ENCODE measurements at places on chromosomes 3 and 15. TPM values are rescaled to one million over a fixed set of nuclear protein-coding genes. Genes with fewer than 3 reads are reported as not detected.
A peak's percentile ranks its signal among the peaks of the same experiment; 100 is the strongest.

DNA sequence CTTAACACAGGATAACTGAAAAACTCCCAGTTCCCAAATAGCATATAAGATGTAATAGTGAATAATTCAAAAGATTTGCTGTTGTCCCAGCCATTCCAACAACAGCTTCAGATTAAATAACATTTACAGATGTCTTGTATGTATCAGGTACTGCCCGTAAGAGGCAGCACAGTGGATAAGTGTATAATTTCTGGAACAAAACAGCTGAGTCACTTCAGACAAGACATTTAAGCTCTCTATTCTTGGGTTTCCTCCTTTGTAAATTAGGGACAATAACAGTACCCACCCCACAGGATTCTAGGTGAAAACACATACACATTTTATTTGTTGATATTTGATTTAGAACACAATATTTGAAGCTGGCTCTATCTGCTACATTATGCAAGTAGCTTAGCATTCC is 2.6 kb upstream of the WWTR1 start:
- no peak for DNase-seq

DNA sequence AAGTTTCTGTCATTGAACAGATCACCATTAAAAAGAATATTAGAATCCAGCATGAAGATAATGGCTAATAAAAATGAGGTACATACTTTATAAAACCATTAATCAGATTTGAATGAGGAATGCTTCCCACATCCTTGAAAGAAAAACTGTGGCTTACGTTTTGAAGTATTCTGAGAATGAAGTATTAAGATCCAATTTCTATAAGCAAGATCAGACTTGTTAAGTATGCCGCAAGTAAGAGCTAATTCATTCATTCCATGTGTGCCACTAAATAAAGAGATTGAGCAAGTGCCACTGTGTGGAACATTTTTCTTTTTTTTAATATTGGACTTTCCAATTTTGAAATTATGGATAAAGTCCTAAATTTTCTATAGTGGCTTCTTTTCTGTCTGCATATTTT is 30.6 kb downstream of the NMD3 start:
- peak; percentile 34 for DNase-seq

DNA sequence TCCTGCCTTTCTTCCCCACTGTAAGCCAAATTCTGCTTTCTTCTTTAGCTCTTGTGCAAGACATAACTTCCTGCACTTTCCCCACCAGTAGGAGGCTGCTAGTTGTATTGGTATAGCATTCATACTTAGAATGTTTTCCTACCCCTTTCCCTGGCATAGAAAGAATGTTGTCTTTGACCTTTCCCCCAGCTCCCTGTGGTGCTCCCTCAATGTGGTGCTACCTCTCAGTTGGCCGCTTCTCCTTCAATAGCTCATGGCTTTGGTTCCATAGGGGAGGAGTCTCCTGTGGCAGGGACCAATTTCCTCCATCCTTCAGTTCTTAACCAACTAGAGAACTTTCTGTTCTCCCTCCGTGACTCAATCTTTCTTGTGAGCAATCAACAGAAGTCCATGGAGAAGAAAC is 67.5 kb upstream of the AKAP13 start:
- peak; percentile 37 for DNase-seq

RTP4 gene
- total RNA-seq = not detected

SMCO1 gene
- total RNA-seq = not detected

Data from MCF 10A (cell line).